ENCODE measurements at places on chromosomes 1 and 21. TPM values are rescaled to one million over a fixed set of nuclear protein-coding genes. Genes with fewer than 3 reads are reported as not detected.
A peak's percentile ranks its signal among the peaks of the same experiment; 100 is the strongest.

- DNase-seq = no peak
These were observed 56.7 kb downstream of the S1PR1 start for GRCh38 chr1:101293461-101294051.

DNA sequence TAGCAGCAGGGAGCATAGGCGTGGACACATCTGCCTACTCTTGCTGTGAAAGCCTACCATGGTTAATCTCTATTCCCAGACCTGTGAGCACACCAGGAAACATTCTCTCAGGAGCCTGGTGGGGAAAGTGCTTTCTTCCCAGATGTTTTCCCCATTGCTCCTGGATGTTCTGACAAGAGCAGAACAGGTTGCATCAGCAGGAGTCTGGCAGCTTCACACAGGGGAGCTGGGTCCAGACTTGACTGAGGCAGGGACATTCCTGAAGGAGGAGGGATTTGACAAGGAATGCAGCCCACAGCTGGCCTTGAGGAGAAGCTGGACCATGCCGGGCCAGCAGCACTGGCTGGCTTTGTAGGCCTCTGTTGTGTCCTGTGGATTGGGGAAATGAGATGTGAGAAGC, 21.0 kb upstream of the ARTN start:
- peak; percentile 65 for DNase-seq

DNA sequence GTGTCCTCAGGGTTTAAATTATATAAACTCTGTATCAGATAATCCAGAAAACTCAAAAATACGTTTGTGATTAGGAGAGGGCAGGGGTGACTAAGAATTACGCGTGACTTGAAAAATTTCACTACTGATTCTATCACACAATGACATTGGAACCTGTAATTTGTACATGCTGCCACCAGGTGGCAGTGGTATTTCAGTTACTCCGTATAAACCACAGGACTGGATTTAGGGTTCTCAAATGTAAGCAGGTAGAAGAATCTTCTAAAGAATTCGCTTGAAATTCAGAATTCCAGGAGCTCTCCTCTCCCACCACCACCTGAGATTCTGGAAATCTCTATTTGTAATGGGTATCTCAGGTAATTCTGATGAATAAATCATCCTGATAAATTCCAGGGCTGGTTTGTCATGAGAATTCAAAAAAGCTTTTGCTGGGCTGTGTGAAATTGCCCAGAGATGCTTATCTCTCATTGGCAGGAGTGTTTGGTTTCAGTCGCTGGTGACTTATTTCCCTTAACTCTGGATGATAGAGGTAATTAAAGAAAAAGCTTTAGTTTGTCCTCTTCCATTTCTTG, 1.7 kb upstream of the KRTAP7-1 start:
- DNase-seq = no peak

GRCh38 chr1:223870617-223871574, 25.1 kb upstream of the TP53BP2 start:
- no peak for DNase-seq

GRCh38 chr1:18866846-18867245, 7.4 kb upstream of the TAS1R2 start:
- no peak for DNase-seq

DNA sequence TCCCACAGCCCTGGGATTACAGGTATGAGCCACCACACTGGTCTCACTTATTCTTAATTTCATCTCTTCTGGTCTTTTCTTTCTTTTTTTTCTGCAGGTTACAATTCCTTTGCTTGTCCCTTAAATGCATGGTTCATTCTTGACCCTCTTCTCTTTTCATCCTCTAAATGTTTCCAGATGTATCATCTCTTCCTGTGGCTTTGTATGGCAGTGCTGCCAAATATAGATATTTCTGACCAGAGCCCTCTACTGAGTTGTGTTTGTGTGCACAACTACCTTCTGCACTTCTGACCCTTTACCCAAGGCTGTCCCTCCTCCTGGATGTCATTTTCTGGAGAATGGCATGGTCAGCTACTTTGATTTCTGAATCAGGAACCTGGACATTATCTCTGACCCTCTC, 32.5 kb downstream of the OLFML3 start:
- DNase-seq = no peak

DNA sequence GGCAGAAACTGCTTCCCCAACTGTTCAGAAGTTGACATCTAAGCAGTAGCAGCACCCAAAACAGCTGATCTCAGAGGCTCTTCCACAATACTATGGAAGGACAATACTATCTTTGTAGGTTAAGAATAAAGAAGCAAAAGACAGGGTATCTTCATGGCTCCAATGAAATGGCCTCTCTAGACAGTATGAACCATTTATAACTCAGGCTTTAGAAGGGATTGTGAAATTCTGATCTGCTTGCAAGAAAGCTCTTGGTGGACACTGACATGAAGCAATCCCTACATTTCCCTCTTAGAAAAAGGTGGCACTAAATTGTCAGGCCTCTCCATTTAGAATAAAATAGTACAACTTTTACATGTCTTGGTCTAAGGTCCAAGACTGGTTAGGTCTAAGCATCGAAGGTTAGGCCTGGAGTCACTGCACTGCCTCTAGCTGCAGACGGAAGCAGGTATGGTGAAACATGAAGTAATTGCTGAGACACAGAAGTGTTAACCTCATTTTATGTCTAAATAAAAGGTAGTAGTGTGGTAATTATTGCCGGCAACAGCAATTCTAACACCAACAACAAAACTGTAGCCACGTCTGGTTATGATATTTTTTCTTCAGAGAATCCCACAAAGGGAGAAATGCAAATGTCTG, 50.6 kb upstream of the HP1BP3 start:
- no peak for DNase-seq

- DNase-seq = no peak
These were observed 23.5 kb downstream of the ASB17 start for GRCh38 chr1:75908717-75909152.

The LDLRAD1 gene
- not detected for polyA plus RNA-seq

DNA sequence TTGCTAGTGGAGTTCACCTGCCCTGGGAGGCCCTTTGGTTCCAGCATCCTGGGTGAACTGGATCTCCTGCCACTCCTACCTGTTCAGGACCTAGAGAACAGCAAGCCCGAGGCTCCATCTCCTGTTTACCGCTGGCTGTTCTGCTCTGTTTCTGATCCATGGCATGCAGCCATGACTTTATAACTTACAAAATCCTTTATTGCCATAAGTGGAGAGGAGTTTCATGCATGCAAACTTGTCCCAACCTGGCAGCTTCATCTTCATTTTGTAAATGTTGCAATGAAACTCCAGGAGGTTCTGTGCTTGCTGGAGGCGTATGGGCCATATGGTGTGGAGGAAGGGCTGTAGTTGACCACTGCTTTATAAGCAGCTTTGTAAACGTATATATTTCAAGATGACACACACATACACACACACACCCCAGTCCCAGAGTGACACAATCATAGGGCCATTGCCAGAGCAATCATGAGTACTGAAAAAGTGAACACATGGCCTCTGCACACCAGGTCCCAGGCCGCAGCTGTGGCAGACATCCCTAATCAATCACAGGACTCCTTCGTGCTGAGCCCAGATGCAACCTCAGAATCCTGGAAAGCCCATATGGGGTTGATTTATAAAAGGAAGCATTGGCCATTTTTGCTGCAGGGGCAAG, 69.0 kb downstream of the UBIAD1 start:
- no peak for DNase-seq

The SPRR2B gene
- not detected for polyA plus RNA-seq

The FOXD3 gene
- polyA plus RNA-seq = 0.24 TPM

The RSPO1 gene
- 0.01 TPM for polyA plus RNA-seq

GRCh38 chr21:36209626-36210171, 53.1 kb downstream of the DOP1B start:
- DNase-seq = no peak

The GBP5 gene
- polyA plus RNA-seq = 0.21 TPM

DNA sequence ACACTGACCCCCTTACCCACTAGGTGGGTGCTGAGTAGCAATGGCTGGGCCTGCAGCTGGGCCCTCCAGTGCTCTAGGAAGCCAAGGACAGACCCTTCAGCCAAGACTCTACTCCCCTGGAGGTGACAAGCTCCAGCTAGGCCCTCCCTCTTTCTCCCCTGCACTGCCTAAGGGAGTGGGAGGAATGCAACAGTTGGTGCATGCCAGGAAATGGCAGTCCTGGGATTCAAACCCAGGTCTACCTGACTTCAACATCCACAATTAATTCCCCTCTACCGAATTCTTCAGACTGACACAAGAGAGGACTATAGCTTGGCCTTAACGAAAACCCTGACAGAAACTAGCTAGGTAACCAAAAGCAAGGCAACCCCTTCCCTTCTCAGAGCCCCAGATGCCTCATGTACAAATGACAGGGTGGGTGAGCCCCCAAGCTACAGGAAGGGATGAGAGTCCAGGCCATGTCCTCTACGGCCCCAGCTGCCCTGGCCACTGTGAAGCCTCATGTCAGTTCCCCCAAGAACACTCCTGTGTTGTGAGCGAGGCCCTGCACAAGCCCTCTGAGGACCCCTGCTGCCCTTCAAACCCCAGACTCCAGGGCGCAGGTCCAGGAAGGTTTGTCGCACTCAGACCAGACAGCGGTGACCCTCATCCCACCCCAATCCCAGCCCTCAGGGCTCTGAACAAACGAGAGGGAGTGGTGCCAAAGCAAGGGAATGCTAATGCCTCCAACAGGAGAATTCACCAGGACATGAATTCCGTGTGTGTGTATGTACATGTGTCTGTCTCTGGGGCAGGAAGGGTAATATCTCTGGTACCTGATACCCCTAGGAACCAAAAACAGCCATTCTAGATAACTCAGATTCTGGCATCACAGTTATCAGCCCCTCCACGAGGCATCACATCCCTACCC, 92.3 kb downstream of the MRPL37 start:
- no peak for DNase-seq

GRCh38 chr1:9696793-9697192, 45.3 kb downstream of the PIK3CD start:
- no peak for DNase-seq

The MPL gene
- not detected for polyA plus RNA-seq

DNA sequence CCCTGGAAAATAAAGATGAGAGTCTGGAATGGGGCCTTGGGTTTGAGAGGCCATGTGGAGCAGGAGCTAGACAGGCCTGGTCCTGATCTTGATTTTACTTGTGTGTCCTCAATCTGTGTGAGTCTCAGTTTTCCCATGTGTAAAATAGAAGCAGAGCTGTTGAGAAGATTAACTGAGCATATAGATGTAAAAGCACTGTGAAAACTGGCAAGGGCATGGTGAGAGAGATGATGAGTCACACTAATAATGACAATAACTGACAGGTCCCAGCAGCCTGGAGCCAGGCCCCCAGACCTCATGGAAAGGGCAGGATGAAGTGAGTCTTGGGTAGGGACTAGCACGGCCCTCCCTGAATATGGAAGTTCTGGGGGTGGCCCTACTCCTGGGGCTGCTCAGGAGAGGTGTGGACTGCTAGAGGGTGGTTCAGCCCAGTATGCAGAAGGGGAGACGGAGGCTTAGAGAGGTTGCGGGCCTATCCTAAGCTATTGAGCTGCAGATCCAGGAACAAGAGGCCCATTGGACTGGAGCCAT, 2.8 kb upstream of the AHDC1 start:
- no peak for DNase-seq

DNA sequence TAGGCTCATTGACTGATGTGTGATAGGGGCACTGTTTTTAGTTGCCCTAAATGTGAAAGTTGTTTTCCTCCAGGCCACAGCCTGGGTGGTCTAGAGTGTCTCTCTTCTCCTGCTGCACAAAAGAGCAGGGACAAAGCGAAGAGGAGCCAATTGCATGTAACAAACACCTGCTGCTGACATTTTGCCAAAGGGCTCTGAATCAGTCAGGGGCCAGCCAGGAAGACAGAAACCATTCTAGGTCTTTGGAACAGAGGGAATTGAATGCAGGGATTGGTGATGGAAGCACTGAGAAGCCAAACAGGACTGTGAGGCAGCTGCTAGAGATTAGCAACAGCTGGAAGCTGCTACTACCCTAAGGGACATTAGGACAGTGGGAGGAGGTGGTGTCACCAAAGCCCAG, 185.3 kb upstream of the POU3F1 start:
- no peak for DNase-seq

DNA sequence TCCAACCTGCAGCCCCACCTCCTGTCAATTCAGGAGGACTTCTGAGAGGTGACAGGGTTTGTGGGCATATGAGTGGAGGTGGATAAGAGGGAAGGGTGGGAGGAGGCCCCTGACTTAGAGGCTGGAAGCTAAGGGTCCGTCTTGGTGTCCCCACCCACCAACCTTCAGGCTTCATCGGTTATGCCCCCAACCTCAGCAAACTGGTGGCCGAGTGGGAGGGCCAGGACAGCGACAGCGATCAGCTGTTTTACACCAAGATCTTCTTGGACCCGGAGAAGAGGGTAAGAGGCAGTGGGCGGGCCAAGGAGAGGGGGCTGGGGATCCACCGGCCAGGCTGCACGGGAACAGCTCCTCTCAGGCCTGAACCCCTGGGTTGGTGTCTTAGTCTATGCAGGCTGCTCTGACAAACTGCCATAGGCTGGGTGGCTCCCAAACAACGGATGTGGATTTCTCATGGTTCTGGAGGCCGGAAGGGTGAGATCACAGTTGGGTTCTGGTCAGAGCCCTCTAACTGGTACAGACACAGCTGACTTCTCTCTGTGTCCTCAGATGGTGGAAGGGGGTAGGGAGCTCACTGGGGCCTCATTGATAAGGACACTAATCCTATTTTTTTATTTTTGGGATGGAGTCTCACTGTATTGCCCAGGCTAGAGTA, 18.1 kb downstream of the PLOD1 start:
- DNase-seq = no peak

- DNase-seq = no peak
These were observed 97.5 kb downstream of the SEC16B start for GRCh38 chr1:177872308-177872900.

The KRTAP20-1 gene
- polyA plus RNA-seq = not detected

GRCh38 chr1:75132812-75133619, 1.2 kb upstream of the LHX8 start:
- no peak for DNase-seq

GRCh38 chr1:230743899-230744298, 3.3 kb upstream of the CAPN9 start:
- DNase-seq = no peak

The CDK11B gene
- 55.2 TPM for polyA plus RNA-seq

GRCh38 chr1:182157187-182157586, 95.7 kb upstream of the ZNF648 start:
- no peak for DNase-seq

The SPSB1 gene
- polyA plus RNA-seq = 46.2 TPM

The C1QC gene
- polyA plus RNA-seq = 8.7 TPM

The SPATA45 gene
- polyA plus RNA-seq = not detected

DNA sequence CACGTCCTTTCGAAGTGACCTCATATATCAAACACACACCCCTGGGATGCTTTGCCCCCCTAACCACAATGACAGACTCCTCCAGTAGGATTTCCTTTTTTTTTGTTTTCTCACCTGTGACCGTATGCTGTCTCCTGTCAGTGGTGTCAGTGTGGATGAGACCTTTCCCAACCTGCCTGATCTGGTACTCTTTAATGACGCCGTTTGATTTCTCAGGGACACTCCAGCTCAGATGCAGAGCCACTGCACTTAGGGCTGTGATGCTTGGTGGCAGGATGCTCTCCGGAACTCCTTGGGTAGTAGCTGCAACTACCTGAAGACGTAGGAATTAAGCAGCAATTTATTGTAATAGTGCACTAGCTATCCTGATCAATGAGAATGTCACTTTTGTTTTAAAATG, 212.6 kb downstream of the KCTD3 start:
- no peak for DNase-seq
